A549 treated with CpdA at 1 μM for 4 hours (cell line): ENCODE measurements at places on chromosomes 3 and 15. TPM values are rescaled to one million over a fixed set of nuclear protein-coding genes. Genes with fewer than 3 reads are reported as not detected.

Gene TRH
- total RNA-seq = not detected in 5 replicates

Gene ST8SIA2
- 0.44 to 1.0 TPM (median 0.75 TPM) in 5 replicates for total RNA-seq

Gene IL17RB
- total RNA-seq = 0.94 to 1.6 TPM (median 1.1 TPM) in 5 replicates

Gene CPNE9
- 0.13 to 0.41 TPM (median 0.23 TPM) in 4 of 5 replicates, not detected in the other for total RNA-seq

Gene MDFIC2
- not detected in 5 replicates for total RNA-seq

Gene RARRES1
- 7.2 to 11.1 TPM (median 9.1 TPM) in 5 replicates for total RNA-seq

Gene GREM1
- total RNA-seq = 6.6 to 19.2 TPM (median 7.8 TPM) in 5 replicates

Gene C2CD4B
- 0.03 to 0.13 TPM in 2 of 5 replicates, not detected in the others for total RNA-seq

Gene UROC1
- not detected in 5 replicates for total RNA-seq

Gene ATP2B2
- 0.07 to 0.22 TPM (median 0.14 TPM) in 4 of 5 replicates, not detected in the other for total RNA-seq

Gene C3orf52
- 11.5 to 16.0 TPM (median 13.8 TPM) in 5 replicates for total RNA-seq

Gene FBXW12
- total RNA-seq = not detected in 5 replicates

Gene SAXO2
- total RNA-seq = 1.6 to 3.6 TPM (median 3.1 TPM) in 5 replicates

Gene CCDC191
- 1.4 to 3.5 TPM (median 1.7 TPM) in 5 replicates for total RNA-seq

Gene SMCO1
- total RNA-seq = not detected in 5 replicates

Gene SUCNR1
- 0.15 to 0.24 TPM (median 0.17 TPM) in 4 of 5 replicates, not detected in the other for total RNA-seq

Gene ATP8B4
- 0.67 to 1.5 TPM (median 0.84 TPM) in 5 replicates for total RNA-seq

Gene AP3B2
- total RNA-seq = 0.31 to 0.90 TPM (median 0.42 TPM) in 5 replicates

Gene EFHB
- total RNA-seq = 0.37 to 1.1 TPM (median 0.41 TPM) in 5 replicates

Gene ZNF620
- total RNA-seq = 1.4 to 2.3 TPM (median 1.8 TPM) in 5 replicates

Gene EPHB1
- 0.05 to 0.37 TPM (median 0.16 TPM) in 4 of 5 replicates, not detected in the other for total RNA-seq

Gene CTXN2
- total RNA-seq = 0.03 to 0.05 TPM (median 0.04 TPM) in 3 of 5 replicates, not detected in the others

Gene STARD9
- 1.3 to 1.9 TPM (median 1.5 TPM) in 5 replicates for total RNA-seq

Gene MORC1
- total RNA-seq = not detected in 5 replicates

Gene KBTBD8
- 0.32 to 0.83 TPM (median 0.65 TPM) in 5 replicates for total RNA-seq
